ENCODE measurements at places on chromosomes 2 and 18.

- no peak for DNase-seq
Measured at GRCh38 chr18:60228609-60229595, 143.7 kb downstream of the MC4R start.

DNA sequence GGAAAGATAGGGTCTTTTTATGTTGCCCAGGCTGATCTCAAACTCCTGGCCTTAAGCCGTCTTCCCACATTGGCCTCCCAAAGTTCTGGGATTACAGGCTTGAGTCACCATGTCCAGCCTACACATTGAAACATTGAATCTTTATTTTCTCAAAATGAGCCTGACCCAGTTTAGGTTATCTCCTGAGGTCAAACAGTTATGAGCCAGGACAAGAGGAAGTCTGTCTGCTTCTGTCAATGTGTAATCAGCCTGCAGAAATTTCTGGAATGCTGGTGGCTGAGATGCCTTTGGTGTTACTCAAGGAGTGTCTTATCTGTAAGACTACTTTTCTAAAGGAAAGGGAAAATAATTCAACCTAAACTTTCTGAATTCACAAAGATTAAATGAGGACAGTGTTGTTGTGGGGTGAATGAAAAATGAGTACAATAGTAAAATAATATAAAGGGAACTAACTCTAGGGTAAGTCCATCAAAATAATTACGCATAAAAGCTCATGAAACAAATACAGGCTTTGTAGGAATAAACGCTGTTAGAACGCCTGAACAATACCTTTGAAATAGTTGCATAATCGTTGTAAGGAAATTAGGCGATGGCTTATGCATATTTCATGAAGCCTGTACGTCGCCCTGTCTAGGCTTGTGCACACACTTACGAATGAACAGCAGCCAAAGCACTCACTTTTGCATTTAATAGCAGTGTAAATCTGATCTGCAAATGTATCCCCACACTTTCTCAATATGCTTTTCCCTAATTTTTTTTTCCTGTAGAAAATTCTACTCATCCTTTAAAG lies 260.8 kb downstream of the RDH14 start:
- DNase-seq: no peak

- DNase-seq: no peak
Measured at GRCh38 chr18:41790687-41791086, 164.3 kb upstream of the PIK3C3 start.

GRCh38 chr2:127012868-127013267 lies 94.1 kb downstream of the BIN1 start:
- DNase-seq: no peak

- no peak for DNase-seq
Measured at GRCh38 chr2:241996100-241996499, 126.6 kb downstream of the RTP5 start.

DNA sequence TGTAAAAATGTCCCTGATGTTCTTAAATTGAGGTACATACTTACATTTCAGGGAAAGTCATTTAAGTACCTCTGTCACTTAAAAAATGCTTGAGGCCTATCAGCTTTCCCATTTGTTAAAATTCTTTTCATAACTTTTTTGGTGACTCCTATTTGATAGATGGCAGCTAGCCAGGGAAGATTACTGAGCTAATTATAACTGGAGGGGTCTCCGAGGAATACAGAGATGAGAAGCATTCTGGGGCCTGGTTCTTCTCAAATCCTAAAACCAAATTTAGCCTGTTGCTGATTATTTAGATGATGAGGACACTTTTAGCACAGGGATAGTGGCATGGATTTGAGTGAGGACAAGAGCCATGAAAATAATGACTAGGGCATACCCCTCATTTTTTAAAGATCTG lies 4.8 kb downstream of the UGP2 start:
- no peak for DNase-seq

DNA sequence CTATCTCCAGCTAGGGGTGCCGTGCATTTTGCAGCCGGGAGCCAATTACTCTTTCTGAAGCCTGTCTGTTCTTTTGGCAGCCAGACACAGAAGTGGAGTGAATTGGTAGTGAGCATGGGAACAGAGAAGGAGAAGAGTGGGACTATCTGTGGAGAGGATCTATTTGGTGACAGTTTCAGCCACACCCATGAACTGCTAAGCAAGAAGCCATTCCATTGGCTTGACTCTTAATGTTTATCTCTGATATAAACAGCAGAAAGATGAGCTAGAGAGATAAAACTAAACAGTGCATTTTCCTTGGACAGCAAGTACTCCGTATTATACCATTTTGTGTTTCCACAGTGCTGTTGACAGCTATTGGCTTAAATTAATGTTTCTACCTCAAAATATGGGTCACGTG lies 259.6 kb upstream of the THUMPD2 start:
- DNase-seq: no peak

GRCh38 chr2:6999211-6999877 lies 82.1 kb downstream of the RNF144A start:
- no peak for DNase-seq

GRCh38 chr2:95362486-95362885 lies 40.0 kb upstream of the FAHD2A start:
- no peak for DNase-seq

- DNase-seq: no peak
Measured at GRCh38 chr2:47636596-47637264, 146.2 kb upstream of the MSH6 start.

DNA sequence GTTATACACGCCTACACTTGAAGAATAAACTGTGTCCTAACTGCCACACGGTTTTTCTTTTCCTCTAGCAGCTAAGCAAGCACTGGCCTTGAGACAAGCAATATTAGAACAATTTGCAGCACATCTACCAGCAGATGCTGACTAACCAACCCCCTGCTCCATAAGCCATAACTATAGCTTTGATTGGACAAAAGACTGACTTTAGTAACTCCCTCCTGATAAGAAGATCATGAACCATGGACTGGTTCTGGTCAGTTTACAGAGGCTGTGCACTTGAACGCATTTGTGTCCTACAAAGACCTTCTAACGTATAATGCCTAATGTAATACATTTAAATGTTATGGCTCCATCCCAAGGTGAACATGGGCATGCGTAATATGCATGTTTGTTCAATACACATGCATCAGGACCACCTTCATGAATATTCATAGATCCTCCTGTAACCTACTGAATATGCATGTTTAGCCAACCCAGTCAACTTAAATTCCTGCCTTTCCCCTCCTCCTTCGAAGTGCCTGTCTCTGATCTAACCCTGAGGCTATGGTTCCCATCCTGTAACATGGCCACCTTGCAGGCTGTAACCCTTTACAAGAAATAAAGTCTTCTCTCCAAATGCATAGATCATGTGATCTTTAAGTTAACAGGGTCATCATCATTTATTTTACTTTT lies 26.5 kb downstream of the SLC4A5 start:
- DNase-seq: no peak

DNA sequence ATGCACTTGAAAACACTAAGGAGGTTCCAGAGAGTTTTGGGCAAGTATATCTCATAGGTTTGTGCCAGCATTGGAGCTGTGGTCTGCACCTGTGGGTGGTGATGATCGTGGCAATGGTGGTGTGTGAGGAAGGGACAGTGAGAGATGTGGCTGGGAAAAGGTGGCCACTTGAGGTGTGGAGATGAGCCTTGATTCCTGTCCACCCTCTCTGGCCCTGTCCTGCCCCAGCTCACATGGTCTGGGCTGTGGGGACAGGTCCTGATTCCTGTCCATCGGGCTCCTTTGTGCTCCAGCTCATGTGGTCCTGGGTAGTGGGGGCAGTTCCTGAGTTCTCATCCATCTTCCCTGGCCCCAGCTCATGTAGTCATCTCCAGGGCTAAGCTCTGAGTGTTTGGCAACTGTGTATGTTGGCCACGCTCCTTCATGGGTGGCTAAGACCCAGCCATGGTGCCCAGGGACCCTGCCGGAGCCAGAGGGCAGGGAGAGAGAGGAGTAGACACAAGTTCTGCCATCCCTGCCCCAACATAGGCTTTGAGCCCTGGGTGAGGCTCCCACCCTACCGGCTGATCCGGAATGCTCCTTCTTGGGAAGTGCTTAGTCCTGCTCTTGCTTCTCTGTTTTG lies 294.4 kb upstream of the HDAC4 start:
- DNase-seq: no peak

DNA sequence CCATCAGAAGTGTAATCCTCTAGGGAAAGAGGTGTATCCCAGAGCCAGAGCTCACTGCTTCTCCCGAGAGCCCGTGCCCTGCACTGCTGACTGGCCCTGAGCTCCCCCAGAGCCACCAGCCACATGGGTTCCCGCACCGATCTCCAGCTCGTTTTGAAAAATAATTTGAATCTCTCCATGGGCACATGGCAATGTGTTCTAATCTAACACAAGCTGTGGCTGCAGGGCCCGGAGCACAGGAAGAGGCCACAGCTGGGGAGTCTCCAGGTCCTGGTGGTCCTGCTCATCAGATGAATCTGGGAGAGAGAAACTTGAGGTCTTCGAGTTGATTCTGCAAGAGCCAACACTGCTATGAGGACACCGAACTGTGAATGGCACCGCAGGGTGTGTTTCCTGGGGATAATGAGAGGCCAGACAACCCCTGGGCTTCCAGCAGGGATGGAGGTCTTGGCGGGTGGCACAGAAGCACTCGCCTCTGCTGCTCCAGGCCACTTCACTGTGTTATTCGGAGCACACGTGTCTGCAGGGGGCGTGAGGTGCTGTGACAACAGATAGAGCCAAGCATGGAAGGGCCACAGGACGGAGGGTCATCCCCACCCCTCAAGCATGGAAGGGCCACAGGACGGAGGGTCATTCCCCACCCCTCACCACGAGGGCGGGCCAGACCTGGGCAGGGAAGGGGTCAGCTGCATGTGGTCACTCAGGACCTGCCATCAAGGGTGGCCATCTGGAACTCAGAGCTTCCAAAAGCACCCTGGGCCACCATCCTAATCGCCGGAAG lies 196.8 kb downstream of the NDUFA10 start:
- DNase-seq: peak; percentile 27

GRCh38 chr18:63302220-63302619 lies 17.3 kb downstream of the BCL2 start:
- no peak for DNase-seq

- DNase-seq: no peak
Measured at GRCh38 chr2:18209934-18210639, 331.6 kb downstream of the KCNS3 start.

DNA sequence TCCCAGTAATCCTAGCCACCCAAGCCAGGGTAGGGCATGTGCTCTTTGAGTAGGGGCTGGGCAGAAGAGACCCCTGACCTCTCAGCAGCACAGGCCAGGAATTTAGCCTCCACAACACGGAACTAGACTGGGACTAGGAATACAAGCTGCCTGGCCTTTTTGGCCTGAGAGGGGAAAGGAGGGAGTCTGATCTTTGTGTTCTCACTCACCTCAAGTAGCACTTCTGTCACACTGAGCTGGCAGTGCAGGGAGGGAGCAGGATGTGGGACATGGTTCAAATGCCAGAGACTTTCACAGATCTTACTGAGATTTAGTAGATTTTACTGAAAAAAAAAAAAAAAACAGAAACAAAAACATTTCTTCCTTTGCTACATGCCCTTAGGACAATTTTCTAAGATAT lies 395.2 kb downstream of the CMPK2 start:
- no peak for DNase-seq

DNA sequence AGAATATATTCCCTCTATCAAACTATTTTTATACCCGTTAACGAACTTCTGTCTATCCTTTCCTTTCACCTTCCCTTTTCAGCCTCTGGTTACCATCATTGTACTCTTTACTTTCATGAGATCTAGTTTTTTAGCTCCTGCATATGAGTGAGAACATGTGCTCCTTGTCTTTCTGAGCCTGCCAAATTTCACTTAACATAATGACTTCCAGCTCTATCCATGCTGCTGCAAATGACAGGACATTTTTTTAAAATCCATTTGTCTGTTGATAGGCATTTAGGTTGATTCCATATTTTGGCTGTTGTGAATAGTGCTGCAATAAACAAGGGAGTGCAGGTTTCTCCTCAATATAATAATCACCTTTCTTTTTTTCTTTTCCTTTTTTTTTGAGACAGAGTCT lies 8.2 kb upstream of the CCDC195 start:
- no peak for DNase-seq

DNA sequence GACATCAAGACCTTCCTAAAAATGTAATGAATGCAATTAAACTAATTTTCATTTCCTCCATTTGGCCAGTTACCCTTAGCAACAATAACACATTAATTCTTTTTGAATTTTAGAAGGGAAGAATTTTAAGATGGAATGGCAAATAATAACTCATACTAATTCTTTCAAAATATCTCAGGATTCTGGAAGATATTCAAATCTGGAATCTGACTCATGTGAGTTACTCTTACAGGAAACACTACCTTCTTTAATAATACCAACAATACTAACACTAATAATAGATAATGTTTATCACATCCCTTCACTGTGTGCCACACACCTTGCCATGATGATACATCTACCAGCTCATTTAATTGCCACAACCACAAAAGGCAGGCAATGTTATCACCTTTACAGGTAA lies 46.4 kb downstream of the ZNF521 start:
- DNase-seq: no peak

DNA sequence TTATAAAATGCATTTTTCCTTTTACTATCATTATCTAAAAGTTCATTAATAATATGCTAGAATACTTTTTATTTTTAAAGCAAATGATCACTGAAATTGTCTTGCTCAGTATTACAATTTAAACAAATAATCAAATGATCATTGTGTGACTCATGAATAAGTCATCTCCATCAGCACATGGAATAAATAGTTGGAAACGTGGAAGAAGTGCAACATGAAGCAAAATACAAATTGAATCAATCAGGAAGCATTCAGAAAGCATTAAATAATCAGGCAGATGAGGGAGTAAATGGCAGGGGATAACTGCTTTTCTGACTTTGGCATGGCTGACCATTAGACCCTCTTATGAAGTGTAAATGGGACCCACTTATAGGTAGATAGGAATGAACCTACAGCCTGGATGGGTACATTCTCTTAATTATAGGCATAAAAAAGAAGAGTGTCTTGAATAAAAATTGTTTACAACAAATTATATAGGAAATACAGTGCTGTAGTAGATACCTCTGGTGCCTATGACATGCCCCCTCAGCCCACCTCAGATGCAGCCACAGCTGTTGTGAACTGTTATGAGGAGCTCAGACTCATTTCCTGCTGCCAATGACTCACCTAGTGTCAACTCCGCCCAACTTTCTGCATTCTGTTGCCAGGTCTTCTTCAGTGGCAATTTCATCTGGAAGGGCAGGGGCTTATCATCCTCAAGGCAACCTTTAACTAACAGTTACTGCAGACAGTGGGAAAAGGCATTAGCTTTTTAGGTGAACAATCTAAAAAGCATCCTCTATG lies 936.0 kb downstream of the TRIB2 start:
- DNase-seq: no peak

GRCh38 chr2:80092474-80092873 lies 212.1 kb downstream of the LRRTM1 start:
- no peak for DNase-seq

Measured in right lobe of liver (tissue), 6 donors.